Mesendoderm (in vitro differentiated cells): ENCODE measurements at places on chromosomes 16 and 17.
A peak's percentile ranks its signal among the peaks of the same experiment; 100 is the strongest.

- DNase-seq: no peak
Observed at GRCh38 chr16:48526958-48527331, 83.0 kb downstream of the N4BP1 start.

DNA sequence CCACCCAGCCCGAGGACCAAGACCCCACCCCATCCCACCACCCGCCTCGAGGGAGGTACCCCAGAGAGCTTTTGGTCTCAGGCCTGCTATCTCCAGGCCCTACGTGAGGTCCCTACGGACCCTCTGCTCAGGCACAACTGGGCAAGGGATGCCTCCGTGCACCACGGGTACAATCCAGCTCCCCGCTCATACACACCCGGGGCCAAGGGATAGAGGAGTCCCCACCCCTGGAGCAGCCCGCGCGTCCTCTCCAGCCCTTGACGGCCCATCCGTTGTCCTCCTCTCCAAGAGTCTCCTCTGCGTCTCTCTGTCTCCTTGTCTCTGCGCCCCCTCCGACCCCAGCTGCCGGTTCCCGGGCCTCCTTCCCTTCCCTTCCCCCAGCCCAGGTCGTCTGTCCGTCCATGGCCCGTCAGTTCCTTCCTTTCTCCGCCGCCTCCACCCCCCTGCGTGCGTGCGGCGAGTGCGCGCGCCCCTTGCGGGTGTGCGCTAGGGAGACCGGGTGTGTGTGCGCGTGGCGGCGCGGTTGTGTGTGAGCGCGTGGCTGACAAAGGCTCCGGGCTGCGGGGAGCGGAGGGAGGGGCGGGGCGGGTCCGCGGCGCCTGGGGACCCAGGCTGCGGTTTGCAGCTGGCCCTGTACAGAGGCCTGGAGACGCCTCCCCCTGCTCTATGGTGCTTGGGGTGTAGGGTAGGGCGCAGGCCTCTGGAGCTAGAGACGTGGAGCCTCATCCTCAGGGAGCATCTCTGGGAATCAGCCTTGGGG lies 930 bp downstream of the SPNS2 start:
- no peak for DNase-seq

- peak; percentile 61 for DNase-seq
Observed at GRCh38 chr17:78142119-78142861, 3.9 kb upstream of the C17orf99 start.

DNA sequence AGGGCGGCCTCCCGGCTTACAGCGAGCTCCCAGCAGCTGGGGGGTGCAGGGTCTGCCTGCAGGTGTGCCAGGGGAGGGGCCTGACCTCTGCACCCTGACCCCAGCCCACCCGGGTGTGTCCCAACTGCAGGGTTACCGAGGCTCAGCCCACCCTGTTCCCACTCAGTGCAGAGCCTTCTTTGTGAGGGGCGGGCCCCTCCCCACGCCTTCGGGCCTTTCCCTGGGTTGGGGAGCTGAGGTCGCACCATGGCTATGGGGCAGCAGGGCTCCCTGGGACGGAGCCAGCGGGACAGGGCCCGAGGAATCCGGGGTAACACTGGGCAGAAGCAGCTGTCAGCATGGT lies 17.1 kb downstream of the CACNA1H start:
- DNase-seq: no peak

- no peak for DNase-seq
Observed at GRCh38 chr17:77323413-77324171, 182.8 kb downstream of the SEC14L1 start.

DNA sequence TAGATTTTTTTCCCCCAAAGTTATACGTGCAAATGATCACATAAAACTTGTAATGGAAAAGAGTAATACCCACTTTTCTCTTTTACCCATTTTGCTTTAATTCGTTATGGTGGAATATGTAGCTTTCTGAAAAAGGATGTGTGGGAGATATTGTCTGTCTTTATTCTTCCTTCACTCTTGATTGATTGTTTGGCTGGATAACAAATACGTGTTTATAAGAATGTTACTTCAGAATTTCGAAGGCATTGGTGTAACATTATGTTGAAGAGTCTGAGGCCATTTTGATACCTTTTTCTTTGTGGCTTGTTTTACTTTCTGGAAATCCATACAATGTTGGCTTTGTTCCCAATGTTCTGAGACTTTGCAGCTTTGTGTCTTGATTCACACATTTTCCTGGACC lies 71.4 kb downstream of the BCAS3 start:
- DNase-seq: no peak

GRCh38 chr17:58248955-58249269 lies 10.5 kb downstream of the LPO start:
- DNase-seq: no peak

DNA sequence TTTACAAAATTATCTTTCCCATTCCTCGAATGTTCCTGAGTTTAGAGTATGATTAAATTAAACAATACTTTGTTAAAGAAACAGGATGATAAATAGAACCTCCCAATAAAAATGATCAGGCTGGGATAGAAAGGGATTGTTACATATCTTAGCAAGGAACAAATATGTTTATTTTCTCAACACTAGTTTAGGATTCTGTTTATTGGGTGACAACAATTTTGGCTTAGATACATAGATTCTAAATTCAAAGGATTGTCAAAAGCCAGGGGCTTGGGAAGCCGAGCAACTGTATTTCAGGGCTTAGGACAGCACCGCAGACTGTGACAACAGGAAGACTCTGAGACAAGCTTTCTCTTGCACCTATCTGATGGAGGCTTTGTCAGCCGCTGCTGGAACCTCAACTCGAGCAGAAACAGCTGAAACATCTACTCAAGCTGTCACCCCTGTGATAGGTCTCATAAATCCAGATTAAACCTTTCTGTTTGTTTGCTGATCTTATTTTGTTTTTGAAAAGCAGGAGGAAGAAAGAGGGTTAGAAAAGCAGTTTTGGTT lies 562.8 kb upstream of the ZFHX3 start:
- peak; percentile 36 for DNase-seq

DNA sequence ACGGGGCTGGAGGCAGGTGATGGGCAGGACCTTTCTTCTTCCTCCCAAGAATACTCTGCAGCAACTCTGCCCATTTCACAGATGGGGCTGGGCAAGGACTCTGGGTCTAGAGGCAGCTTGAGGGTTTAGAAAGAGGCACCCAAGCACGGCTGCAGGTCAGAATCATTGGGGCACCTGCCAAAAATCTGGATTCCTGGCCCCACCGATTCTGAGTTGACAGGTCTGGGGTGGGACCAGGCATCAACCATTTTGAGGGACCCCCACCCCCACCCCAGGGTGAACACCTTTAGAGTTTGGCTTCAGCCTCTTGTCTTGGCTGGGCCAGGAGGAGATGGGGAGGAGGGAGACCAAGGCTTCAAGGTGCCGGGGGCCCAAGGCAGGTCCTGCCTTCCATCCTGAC lies 5.3 kb downstream of the SPPL2C start:
- no peak for DNase-seq

- peak; percentile 45 for DNase-seq
Observed at GRCh38 chr16:76222087-76222486, 55.1 kb upstream of the CNTNAP4 start.

DNA sequence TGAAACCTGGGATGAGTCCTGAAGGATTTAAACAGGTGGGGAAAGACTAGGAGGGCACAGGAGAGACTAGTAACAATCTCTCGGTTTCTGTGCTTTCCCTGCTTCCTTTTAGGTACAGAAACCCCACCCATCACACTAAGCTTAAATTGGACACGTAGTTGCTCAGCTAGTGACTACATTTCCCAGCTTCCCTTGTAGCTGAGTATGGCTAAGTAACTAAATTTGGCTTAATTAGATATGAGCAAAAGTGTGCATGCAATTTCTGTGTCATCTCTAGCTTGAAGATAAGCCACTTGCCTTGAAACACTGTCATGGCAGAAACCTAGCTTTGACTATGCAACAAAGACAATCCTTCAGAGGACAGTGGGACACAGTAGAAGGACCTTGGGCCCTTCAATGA lies 36.5 kb downstream of the CACNG1 start:
- no peak for DNase-seq

- no peak for DNase-seq
Observed at GRCh38 chr16:47109361-47109760, 34.4 kb downstream of the NETO2 start.

GRCh38 chr16:1022466-1022865 lies 40.9 kb downstream of the SOX8 start:
- DNase-seq: no peak

- DNase-seq: no peak
Observed at GRCh38 chr16:67009158-67009557, 19.8 kb upstream of the CBFB start.

- peak; percentile 67 for DNase-seq
Observed at GRCh38 chr17:31096106-31096436, 1.3 kb downstream of the NF1 start.

- no peak for DNase-seq
Observed at GRCh38 chr17:79811868-79812352, 15.0 kb upstream of the CBX8 start.

DNA sequence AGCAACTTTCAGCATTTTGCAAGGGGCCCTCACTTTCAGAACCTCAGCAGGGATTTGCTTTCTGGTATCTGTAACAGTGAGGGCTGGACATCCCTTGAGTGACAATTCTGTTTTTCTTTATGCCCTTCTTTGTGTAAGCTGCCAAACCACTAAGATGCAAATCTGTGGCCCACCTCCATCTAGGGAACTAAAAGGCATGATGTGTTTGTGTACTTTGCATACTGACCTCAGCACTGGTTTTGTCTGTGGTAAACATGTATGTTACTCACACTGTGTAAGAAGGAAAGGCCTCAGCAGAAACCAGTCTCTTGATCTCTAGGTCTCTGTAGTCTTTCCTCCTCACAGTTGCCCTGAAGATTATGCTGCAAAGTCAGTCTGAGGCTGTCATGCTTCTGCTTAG lies 396.6 kb upstream of the DYNLRB2 start:
- no peak for DNase-seq

DNA sequence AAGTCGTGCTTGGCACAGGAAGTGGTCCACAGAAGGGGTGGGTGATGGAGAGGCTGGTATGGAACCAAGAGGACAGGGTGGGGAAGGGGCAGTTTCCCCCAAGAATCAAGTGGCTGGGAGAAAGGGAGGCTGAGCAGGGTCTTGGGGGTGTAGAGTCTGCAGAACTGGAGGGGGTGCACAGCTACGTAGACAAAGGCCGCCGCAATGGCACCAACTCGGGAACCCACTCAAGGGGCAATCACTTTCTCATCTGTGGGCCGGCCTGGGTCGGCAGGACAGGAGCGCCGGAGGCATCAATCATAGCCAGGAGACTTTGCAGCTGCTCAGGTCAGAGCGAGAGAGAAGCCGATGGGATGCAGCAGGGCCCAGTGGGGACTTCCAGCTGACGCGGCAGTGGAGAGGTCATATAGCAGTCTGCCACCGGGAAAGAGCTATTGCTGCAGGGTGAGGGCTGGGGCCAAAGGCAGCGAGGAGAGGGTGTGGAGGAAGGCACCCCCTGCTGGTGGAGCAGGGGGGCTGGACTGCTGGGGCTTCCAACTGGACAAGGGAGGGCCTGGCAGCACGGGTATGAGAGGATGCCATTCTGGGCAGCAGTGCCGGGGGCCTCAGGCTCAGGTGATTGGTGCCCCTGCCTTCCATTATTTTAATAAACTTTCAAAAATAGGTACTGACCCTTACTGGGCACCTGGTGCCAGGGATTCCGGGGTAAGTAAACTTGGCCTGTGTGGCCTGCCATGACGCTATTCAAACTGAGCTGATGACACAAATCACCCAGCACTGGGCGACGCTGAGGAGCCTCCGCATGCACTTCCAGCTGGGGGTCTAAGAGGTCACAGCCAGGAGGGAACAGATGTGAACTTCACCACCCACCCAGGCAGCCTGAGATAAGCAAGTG lies 52.5 kb upstream of the MTSS2 start:
- peak; percentile 80 for DNase-seq

DNA sequence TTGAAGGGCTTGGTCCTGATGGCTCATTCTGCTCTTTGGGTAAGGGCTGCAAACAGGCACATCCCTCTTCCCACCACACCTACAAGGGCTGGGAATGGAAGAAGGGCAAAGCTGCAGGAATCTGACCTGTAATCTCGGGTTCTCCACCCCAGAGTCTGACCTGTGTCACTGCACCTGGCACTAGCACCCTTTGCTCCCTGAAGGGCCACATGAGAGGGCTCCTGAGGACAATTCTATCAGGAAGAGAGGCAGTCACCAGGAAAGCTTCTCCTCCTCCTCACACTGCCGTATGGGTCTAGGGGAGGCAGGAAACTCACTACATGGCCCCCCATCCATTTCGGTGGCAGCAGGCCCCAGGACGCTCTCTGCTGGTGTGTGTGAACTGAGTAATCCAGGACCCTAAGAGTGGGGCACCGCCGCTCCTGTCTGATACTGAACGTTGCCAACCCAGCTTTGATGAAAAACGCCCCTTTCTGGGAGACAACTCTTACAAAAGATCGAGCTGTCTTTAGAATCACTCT lies 26.4 kb downstream of the TTLL6 start:
- no peak for DNase-seq

DNA sequence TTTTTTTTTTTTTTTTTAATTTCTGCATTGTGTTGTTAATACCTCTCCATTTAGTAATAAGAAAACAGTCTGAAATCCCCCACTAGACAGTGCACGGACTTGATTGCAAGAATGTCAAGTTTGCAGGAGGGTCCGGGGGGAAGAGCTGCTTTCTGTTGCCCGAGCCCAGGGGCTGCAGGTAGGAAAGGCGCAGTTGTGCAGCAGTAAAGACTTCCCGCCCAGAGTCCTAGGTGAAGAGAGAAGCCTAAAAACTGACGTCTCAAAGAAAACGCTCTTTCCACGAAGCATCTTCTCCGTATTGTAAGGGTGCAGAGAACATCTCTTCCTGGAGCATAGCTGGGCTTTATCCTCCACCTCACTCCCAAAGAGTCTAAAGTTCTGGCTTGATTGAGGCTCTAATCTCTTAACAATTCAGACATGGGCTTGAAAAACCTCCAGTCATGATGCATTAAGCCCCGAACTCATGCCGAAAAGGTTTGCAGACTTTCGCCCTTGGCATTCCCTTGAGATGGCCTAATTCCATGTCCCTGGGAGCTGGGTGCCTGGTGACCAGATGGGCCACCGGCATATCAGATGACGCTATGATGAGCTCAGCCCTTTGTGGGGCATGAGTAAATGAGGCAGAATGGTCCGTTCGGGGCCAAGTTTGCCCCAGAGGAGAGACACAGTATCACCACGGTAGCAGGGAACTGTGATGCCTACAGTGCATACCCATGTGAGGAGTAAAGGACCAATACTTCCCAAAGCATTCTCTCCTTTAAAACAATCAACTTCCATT lies 436.2 kb upstream of the ZFHX3 start:
- peak; percentile 33 for DNase-seq

GRCh38 chr16:66926171-66926947 lies 1.0 kb upstream of the RRAD start:
- peak; percentile 30 for DNase-seq

- DNase-seq: no peak
Observed at GRCh38 chr17:74455025-74455545, 11.3 kb upstream of the CD300A start.
